ENCODE measurements at places on chromosomes 6 and 20.

- DNase-seq = no peak
Measured at GRCh38 chr6:73542891-73543290, 22.1 kb upstream of the EEF1A1 start.

GRCh38 chr6:7157752-7158616 is 50.2 kb downstream of the RREB1 start:
- DNase-seq = no peak

GRCh38 chr6:106254636-106255035 is 70.9 kb downstream of the ATG5 start:
- DNase-seq = no peak

- DNase-seq = no peak
Measured at GRCh38 chr20:59084041-59084850, 41.7 kb upstream of the PRELID3B start.

DNA sequence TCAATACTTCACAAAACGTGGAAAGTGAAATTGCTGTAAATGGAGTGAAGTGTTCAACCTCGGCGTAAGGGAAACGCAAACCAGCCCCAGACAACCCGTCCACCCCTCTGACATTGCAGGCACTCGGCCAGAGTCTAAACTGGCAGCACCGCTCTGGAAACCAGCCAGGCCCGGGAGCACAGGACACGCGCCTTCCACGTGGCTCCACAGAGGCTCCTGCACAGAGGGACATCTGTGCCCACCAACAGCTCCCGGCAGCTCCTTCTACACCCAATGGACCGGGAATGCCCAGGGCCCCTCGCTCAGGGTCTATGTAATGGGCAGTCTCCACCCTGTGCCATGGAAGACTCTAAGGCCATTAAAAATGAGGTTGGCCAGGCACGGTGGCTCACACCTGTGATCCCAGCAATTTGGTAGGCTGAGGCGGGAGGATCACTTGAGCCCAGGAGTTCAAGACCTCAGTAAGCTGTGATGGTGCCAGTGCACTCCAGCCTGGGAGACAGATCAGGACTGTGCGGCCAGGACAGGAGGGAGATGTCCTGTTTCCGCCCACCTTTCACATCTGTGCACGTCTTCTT is 3.4 kb upstream of the HELZ2 start:
- DNase-seq = no peak

DNA sequence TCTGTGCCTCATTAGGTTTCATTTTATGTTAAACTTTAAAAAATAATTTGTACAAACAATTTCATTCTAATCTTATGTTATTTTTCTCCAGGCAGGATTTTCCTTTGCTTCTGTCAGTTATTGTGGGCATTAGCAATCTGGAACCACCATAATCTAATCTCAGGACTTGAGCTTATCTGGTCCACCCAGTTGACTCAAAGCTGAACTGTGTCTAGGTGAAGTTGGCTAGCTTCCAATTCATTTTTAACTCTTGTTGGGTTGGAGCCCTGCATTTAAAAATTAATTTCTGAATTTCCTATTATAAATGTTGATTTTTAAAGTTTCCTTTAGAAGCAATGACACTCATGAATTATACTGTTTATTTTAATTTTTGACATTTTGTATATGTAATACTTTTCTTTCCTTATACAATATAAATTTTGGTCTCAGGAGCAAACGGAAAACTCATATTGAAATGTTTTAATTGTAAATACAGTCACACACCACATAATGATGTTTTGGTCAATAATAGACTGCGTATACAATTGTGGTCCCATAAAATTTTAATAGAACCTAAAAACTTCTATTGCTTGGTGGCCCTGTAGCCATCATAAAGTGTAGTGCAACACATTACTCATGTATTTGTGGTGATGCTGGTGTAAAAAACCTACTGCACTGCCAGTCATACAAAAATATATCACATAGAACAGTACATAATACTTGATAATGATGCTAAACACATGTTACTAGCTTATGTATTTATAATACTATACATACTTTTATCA is 121.3 kb downstream of the CLVS2 start:
- no peak for DNase-seq
